ENCODE measurements at places on chromosomes 4 and X. TPM values are rescaled to one million over a fixed set of nuclear protein-coding genes. Genes with fewer than 3 reads are reported as not detected.

DNA sequence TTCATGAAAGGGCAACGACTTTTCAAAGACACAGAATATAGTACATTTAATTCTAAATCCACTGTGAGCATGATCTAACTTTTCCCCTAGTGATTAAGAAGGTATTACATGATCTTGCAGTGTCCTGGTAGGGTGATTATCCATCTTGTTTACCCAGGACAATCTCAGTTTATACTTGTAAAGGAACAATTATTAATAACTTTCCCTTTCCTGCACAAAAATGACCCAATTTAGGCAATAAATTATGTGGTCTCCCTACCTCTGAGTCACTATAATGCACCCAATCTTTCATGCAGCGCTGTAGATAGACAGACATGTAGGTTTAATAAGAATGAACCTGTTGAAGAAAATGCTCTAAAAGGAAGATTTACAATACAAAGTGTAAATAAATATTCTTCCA, 22.7 kb downstream of the UNC5C start:
- no peak for DNase-seq

GRCh38 chr4:26255989-26256388, 64.8 kb upstream of the RBPJ start:
- no peak for DNase-seq

GRCh38 chrX:11864171-11864570, 106.1 kb downstream of the MSL3 start:
- no peak for DNase-seq

DNA sequence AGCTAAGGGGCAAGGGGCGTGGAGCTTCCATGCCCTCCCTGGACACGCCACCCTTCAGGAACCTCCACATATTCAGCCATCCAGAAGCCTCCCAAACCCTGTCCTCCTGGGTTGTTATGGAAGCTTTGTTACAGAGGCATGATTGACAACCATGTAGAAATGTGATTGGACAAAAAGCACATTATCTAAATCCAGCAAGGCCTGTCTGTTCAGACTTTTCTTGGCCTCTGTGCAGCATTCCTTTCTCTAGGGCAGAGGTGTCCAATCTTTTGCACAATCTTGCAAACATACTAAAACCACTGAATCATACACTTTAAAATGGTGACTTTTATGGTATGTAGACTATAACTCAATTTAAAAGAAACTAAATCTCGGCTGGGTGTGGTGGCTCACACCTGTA, 12.7 kb downstream of the STEEP1 start:
- no peak for DNase-seq

DNA sequence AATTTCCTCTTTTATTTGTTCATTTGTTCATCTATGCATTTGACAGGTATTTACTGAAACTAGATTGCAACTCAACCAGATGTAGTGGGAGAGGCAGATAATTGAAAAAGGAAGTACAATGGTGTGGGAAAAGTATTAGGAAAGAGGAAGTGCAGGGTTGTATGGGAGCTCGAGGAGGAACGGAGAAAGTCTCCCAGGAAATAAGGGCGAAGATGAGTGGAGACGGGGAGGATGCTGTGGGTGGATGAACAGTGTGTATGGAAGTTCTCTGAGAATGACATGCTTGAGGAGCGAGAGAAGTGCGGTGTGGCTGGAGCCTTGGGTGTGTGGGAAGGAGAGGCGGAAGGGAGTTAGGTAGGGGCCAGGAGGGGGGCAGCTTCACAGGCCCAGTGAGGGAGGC, 87.5 kb upstream of the DHX15 start:
- DNase-seq, result no peak

The CLTRN gene
- 6.6 TPM for total RNA-seq

The WWC2 gene
- 28.1 TPM for total RNA-seq

The TCEAL8 gene
- 94.9 TPM for total RNA-seq

- no peak for DNase-seq
These were observed 26.7 kb downstream of the HDAC8 start for GRCh38 chrX:72545990-72546389.

- DNase-seq, result no peak
These were observed 5.0 kb downstream of the CACNA1F start for GRCh38 chrX:49228185-49228584.

DNA sequence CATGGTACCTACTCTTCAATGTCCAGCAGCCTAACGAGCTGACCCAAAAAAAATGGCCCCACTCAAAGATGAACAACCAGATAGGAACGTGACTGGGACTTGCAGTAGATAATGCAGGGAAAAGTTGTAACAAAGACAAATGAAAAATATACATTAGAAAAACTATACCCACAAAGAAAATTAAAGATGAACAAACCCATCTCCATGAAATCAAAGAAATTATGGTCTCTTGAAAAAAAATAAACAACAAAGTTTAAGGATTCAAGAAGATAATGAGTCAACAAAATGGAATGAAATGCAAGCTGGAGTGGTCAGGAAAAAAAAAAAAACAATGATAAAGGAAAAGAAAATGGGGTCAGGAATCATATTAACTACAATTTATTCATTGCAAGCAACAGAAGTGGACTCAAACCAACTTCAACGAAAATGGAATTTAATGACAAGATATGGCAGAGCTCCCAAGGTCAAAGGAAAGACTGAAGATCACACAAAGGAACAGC, 309.8 kb upstream of the GALNT7 start:
- DNase-seq, result no peak

- no peak for DNase-seq
These were observed 161.3 kb upstream of the USP38 start for GRCh38 chr4:143023239-143023918.

- DNase-seq, result peak; percentile 47
These were observed 21.9 kb downstream of the BMP3 start for GRCh38 chr4:81052119-81053068.

- no peak for DNase-seq
These were observed 17.0 kb upstream of the MAPK10 start for GRCh38 chr4:86376850-86377249.

The REPS2 gene
- 0.12 TPM for total RNA-seq

DNA sequence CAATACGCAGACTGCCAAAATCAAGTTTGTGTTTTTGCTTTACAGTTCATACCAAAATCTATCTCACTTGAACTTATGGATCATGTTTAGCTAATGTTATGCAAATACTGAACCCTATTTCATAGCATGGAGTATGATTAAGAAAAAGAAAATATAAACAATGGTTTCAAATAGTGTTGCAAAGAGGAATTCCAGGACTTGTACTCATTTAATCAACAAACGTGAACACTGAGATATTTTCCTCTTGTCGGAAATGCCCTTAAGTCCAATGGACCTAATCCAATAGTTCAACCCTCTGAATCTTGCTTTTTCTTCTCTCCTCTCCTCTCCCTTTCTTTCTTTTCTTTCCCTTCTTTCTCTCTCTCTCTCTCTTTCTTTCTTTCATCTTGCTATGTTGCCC, 30.8 kb downstream of the RASL11B start:
- DNase-seq, result no peak

DNA sequence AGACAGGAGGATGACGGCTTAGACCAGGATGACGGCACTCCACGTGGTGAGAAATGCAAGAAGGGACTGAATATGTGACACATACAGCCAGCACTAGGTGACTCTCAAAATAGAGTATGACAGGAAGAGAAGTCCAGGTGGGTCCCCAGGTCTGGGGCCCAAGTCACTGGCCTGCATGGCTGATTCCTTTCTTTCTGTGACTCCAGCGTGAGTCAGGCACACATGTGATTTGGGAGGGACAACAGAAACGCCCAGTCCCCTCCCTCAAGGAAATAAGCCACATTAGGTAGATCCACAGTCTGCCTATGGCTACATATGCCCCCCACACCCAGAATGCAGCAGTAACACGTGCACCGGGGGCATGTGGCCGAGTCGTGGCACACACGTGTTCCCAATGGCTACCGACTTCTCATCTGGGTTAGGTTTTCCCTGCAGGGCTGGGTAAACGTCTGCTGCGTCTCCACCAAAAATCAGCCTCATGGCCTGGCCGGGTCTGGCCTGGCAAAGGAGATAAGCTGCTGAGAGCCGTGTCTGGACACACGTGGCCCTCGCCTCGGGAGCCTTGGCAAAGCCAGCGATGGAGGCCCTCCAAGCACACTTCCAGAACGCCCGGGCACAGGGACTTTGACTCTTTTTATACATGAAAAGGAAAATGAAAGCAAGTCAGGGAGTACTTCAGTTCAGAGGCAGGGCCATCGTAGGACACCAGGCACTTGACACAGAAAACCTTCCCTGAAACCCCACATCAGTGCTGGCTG, 19.3 kb downstream of the SEL1L3 start:
- no peak for DNase-seq

- DNase-seq, result no peak
These were observed 14.2 kb upstream of the CPE start for GRCh38 chr4:165364452-165365080.

- DNase-seq, result peak; percentile 52
These were observed 5.7 kb downstream of the ELK1 start for GRCh38 chrX:47644557-47645091.

DNA sequence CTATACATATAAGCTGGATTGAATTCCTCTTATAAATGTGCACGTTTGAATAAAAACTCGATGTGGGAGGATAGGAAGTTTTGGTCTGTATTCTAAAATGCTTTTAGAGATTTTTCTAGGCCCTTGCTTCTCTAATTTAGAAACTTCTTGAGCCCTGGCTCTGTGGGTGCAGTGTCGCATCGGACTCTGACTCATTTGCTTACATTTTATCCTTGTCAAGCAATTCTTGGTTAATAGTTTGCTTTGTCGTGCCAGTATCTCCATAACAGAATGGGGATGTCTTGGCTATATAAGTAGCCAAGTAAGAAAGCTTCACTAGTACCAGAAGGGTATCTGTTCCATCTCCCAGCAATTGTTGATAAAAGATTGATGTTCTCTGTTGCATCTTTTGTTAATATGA, 10.7 kb downstream of the SGMS2 start:
- no peak for DNase-seq

DNA sequence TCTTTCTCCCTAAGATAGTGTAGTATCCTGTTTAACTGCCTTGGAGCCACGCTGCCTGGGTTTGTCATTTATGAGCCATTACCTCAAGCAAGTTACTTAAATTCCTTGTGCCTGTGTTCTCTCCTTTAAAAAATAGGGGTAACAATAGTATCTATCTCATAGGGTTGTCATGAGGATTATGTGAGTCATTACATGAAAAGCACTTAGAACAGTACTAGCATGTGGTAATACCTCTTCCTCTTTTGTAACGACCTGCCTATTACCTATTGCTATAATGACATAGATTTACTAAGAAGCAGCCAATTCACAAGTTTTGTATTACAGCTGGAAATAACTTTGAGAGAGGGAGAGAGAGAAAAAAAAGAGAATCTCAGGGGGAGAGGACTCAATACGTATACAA, 834.7 kb downstream of the RAPGEF2 start:
- DNase-seq, result no peak

- DNase-seq, result no peak
These were observed 11.9 kb downstream of the USP11 start for GRCh38 chrX:47244676-47245075.

The GNRHR gene
- total RNA-seq, result not detected

DNA sequence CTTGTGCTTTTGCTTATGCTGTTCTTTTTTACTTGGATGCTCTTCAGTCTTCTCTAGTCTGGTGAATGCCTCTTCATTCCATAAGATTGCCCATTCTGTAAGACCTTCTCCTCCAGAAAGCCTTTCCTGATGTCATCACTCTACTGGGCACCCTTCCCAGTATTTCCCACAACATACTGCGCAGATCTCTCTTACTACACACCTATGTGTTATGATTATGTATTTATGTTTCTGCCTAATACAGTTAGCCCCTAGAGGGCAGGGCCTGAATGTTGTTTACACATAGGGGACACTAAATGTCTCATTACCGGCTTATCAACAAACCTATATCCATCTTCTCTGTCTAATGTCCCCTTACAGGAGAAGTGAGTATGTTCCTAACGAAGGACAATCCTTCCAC, 21.1 kb downstream of the AIFM1 start:
- peak; percentile 16 for DNase-seq

DNA sequence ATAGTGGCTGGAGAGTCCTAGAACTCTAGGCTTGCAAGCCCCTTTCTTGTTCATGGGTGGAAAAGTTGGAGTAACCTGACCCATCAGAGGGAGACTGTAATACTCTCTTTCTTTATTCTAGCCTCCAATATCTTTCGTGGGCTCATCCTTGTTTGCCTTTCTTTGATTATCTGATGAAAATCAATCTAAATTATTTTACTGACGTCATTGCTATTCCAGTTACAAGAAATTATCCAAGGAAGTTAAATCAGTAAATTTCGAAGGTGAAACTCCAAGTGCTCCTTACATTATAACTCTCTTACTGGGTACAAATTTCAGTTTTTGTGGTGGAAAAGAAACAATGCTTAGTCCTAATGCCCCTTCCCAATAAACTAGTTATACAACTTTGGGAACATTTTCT, 412.9 kb downstream of the IDS start:
- no peak for DNase-seq

- DNase-seq, result no peak
These were observed 14.8 kb downstream of the NDNF start for GRCh38 chr4:121057466-121057922.

DNA sequence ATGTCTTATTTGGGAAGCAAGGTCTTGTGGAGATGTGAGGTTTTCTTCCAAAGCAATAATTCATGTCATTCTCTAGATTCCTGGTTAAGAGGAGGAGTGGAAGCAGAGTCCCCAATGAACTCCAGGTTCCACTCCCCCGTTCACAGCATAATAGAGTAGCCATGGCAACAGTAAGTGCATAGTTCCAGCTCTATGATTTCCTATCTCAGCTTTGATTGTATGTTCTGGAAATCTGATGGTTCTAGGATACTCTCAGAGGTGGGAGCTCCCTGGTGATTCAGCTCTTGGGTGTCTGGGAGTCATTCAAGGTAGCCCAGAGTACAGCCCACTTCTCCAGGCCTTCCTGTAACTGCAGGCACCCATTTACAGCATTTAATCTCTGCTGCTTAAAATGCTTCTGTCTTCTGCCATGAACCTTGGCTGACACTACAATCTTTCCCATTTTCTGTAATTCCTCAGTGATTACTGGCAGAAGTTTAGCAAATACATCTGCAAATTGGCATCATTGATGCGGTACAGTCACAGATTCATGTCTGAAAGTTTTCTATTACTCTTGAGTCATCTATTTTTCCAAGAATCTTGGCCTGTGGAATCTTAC, 242.0 kb downstream of the MAPK10 start:
- DNase-seq, result no peak

DNA sequence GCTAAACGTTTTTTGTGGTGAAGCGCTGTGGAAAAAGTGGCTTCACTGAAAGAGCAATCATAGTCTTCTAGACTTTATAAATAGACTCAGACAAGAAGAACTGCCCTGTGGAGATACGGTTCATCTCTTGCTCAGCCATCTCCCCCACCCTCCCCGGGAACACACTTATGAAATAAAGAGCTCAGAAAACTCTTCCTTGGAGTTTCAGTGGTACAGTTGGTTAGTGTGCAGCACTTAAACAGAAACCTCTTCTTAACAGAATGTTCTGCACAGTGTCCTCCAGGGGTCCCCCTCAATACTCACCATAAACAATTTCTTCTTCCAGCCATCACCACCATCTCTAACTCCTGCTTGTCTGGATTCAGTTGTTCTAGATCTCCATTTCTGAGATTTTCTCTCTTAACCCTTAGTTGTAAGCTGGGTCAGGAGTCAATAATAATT, 313.0 kb downstream of the ARHGAP10 start:
- no peak for DNase-seq

- no peak for DNase-seq
These were observed 3.7 kb downstream of the GRIPAP1 start for GRCh38 chrX:48998391-48998790.

- no peak for DNase-seq
These were observed 94.1 kb upstream of the FAM9B start for GRCh38 chrX:9127986-9128385.

The BOD1L1 gene
- 12.3 TPM for total RNA-seq

- no peak for DNase-seq
These were observed 34.1 kb downstream of the PLS3 start for GRCh38 chrX:115595049-115595448.

Measured in NCI-H460 (cell line).